T-helper 17 cell (primary cell): ENCODE measurements at places on chromosomes 13 and 19. TPM values are rescaled to one million over a fixed set of nuclear protein-coding genes. Genes with fewer than 3 reads are reported as not detected.

Gene ANGPTL8
- total RNA-seq = not detected

Gene ZNF772
- total RNA-seq = 1.4 TPM

Gene OCEL1
- 13.9 TPM for total RNA-seq

Gene CYP4F8
- total RNA-seq = not detected

Gene EVI5L
- total RNA-seq = 9.3 TPM

Gene DACH1
- not detected for total RNA-seq

Gene PRKD2
- total RNA-seq = 112 TPM

Gene EDNRB
- not detected for total RNA-seq

Gene RASA3
- 204 TPM for total RNA-seq

Gene KLK4
- not detected for total RNA-seq
